IPS DF 6.9 (cell line): ENCODE measurements at places on chromosomes 5 and 9.

GRCh38 chr9:112063151-112063550 lies 111.9 kb downstream of the SUSD1 start:
- DNase-seq: no peak

DNA sequence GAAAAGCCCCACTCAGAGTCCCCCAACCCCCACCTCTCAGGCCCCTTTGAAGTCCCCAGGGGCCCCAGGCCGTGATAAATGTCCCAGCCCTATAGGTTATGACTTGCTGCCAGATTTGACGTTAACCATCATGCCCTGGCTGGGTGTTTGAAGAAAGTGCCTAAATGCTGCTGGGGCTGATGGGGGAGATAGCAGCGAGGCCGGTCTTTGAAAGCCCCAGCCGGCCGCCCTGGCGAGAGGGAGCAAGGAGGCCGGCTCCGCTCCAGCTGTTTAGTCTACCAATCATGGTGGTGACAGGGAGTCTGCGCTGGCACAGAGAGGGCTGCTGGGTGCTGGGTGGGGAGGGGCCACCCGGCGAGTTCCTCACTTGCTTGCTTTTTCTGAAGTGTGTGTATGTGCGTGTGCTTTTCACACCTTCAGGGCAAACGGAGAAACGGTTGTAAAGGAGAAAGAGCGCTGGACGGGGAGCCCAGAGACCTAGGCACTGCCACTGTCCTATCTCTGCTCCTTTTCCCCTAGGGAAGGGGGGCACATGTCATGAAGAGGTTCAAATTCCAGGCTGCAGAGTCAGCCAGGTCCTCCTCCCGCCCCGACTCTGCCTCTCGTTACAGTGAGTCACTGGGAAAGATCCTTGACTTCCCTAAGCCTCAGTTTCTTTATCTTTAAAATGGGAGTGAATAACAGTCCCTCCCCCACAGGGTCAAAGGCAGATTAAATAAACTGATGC lies 126.1 kb upstream of the HAND1 start:
- no peak for DNase-seq

DNA sequence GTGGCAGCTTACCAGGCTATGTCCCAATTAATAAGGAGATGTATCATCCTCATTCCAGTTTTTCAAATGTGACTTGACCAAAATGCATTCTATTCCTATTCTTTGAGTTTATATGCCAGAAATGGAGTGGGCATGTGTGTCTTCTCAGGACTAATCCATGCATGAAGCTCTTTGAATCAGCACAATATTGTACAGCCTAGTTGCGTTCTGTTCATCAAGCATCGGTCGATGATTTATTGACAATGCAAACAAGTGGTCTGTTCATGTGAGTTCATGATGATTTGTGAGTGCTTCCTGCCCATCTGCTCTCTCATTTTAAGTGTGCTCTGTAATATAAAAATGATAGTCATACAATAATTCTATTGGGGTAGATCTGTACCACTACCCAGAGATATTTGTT lies 48.3 kb downstream of the PALM2AKAP2 start:
- no peak for DNase-seq

DNA sequence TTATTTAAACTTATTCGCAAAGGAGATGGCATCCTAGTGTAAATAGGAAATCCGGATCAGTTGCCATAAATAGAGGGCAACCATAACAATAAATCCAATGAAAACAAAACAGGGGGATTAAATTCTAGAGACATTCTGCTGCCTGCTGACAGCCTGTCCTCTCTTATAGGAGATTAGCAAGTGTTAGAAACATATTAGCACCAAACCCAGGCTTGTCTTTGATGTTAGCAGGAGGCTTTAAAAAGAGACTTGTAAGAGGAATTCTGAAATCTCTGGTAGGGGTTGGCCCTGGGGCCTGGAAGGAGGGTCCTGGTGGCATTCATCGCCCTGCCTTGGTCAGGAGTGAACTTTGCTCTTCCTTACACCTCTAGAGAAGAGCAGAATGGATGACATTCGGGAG lies 21.6 kb downstream of the NDST1 start:
- no peak for DNase-seq

DNA sequence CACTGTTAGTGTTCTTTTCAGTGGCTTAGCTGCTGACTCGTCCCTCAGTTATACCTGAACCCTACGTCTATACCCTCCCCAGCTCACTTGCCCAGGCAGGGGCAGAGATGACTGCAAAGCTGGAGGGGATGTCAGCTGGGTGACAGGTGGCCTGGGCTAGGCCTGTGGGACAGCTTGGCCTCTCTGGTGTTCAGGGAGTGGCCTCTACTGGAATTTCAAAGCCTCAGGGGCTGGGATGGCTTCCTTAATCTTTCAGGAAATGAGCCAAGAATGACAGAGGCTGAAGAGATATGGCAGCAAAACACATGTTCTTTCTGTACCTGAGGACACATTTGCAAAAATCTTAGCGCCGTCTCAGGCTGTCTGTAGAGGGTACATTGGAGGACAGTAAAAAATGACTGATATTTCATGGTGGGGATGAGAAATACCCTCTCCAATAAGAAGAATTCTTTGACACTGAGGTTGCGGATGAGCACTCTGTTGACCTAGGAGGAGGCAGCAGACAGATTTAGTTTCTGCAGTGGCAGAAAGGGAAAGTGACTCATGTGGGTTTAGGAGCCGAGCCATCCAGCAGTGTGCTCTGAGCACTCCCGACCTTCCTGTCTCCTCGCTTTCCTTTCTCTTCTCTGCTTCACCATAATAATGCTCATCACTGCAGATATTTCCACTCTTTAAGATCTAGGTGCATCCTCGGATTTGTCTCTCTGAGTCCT lies 54.4 kb downstream of the ENTREP1 start:
- no peak for DNase-seq

- no peak for DNase-seq
Observed at GRCh38 chr5:172758077-172758833, 12.7 kb downstream of the DUSP1 start.

DNA sequence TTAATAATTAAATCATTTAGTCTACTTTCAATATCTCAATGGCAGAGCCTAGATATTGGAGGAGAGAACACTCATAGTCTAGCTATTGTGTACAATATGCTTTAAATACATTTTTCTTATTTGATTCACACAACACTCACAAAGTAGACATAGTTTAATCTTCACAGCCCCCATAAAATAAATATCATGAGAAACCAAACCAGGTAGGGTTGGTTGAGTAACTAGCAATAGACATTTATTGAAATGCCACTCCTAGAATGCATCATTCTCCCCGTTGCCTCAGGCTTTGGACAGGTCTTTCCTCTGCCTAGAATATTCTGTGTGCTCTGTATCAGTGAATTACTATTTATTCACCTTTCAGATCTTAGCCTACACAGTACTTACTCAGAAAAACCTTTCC lies 141.9 kb downstream of the CEMIP2 start:
- no peak for DNase-seq

- DNase-seq: no peak
Observed at GRCh38 chr5:147578228-147579024, 68.6 kb upstream of the DPYSL3 start.

GRCh38 chr5:149337736-149338135 lies 7.6 kb upstream of the GRPEL2 start:
- DNase-seq: no peak

DNA sequence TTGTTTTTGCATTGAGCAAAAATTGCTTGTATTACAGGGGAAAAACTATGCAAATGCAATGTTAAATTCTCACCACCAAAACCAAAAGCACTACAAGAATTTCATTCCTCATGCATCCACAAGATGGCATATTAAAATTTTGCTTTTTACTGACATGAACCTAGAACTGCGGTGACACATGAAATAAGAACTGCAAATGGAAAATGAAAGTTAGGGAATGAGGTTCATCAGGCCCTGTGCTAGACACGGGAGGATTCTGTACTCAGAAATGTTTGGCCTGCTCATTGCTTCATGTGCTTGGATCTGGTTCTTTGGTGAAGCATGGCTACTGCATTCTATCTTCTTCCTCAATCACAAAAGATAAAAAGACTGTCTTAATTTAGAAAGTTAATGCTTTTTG lies 9.1 kb upstream of the RFK start:
- DNase-seq: no peak

DNA sequence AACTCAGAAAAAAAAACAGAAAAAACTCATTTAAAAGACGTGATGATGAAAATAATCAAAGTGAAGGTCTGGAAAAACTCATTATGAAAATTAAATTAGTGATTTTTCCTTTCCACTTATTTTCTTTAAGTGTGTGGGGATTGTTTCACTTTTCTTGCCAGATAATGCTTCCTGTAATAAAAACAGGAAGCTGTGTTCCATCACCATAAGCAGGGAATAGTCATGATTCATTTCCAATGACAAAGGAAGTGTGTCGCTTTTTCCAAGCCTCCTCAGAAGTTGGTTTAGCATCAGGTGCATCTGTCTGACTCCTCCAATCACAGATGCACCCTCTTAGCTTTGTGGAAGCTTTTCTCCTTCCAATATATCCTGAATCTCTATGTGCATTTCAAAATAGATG lies 2068.7 kb downstream of the MAT2B start:
- DNase-seq: no peak

- DNase-seq: no peak
Observed at GRCh38 chr5:133244242-133244641, 192.4 kb downstream of the HSPA4 start.

DNA sequence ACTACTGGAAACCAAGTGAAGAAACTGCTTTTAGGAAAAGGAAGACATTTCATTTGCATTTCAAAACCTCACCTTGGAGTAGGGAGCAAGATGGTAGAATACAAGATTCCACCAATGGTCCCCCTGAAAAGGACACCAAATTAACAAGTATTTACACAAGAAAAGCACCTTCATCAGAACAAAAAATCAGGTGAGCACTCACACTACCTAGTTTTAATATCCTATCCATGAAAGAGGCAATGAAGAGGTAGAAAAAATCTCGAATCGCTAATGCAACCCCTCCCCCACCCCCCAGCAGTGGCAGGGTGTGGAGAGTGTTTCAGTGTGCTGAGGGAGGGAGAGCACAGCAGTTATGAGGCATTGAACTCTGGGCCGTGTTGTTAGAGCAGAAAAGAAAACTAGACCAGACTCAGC lies 1397.0 kb upstream of the C9orf72 start:
- peak; percentile 87 for DNase-seq

DNA sequence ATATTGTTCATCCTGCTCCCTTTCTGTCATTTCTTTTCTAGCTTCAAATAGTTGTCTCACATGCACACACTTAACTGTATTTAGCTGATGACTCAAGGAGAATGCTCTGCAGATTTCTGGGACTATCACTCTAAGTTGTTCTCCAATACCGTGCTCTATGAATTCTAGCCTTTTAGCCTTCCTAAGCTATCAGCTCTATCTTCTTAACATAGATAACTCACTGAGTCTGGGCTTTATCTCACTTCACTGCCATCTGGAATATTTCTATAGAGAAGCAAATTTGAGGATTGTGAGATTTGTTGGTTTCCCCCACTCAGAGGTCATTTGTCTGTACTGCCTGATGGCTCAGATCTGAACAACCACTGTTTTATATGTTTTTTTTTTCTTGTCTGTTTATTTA lies 369.7 kb downstream of the TUSC1 start:
- DNase-seq: no peak

DNA sequence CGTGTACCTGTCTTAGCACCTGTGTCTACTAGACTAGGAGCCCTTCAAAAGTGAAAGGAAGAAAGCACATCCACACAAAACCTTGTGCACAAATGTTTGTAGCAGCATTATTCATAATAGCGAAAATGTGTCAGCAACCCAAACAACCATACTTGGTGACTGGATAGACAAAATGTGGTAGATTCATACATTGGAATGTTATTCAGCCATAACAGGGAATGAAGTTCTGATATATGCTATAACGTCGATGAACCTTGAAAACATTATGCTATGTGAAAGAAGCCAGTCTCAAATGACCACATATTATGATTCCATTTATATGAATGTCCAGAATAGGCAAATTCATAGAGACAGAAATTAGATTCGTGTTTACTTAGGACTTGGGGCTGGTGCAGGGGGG lies 57.8 kb upstream of the LARP1 start:
- DNase-seq: no peak

GRCh38 chr5:124706729-124707361 lies 39.6 kb downstream of the ZNF608 start:
- no peak for DNase-seq

GRCh38 chr9:12882430-12882829 lies 107.6 kb downstream of the LURAP1L start:
- DNase-seq: no peak

DNA sequence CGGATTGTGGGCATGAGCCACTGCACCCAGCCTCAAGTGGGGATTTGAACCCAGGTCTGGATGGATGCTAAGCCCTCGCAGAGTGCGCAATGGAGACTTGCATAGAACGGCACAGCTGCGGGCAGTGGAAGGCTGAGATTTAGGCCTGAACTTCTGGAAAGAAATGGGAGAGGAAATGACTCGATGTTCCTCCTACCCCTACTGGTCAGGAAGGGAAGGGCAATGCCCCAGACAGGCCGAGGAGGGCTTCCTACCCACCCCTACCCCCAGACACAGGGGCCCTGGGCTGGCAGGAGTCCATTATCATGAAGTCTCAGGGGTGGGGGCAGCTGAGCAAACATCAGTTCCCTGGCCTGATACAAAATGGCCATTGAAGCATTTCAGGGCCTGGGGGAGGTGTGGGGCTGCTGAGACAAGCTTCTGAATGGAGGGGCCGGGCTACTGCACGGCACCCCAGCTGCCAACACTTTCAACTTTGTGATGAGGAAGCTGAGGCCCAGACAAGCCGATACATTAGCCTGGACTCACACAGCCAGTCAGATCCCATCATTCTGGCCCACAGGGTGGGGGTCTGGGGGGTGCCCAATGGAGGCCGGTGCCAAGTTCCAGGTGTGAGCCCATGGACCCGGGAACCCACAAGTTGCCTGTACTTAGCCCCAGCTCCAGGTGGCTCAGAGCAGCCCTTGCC lies 13.5 kb upstream of the WDR38 start:
- DNase-seq: no peak
